Activated CD4-positive, alpha-beta T cell treated with anti-CD3 and anti-CD28 coated beads, Interleukin-2, amount 50 U/mL, for 4 hours (primary cell): ENCODE measurements at places on chromosomes 16 and 17.

DNA sequence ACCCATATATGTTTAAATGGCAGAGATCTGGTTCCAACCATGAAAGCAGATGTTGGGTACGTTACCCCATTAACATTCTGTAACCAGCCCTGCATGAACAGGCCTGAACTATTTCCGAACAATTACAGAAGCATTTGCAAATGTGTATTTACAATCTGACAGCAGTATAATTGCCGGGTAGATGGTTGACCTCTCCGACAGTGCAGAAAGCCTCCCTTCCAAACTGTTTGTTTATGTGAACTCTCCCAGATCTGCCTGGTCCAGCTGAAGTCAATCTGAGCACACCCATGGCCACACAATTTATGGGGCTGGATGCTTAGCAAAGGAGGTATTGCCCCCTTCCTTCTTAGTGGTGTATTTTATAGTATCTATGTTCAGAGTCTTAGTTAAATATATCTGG, 21.8 kb downstream of the NUDT7 start:
- no peak for DNase-seq

- no peak for DNase-seq
Measured at GRCh38 chr17:55690105-55690508, 32.6 kb downstream of the TMEM100 start.

DNA sequence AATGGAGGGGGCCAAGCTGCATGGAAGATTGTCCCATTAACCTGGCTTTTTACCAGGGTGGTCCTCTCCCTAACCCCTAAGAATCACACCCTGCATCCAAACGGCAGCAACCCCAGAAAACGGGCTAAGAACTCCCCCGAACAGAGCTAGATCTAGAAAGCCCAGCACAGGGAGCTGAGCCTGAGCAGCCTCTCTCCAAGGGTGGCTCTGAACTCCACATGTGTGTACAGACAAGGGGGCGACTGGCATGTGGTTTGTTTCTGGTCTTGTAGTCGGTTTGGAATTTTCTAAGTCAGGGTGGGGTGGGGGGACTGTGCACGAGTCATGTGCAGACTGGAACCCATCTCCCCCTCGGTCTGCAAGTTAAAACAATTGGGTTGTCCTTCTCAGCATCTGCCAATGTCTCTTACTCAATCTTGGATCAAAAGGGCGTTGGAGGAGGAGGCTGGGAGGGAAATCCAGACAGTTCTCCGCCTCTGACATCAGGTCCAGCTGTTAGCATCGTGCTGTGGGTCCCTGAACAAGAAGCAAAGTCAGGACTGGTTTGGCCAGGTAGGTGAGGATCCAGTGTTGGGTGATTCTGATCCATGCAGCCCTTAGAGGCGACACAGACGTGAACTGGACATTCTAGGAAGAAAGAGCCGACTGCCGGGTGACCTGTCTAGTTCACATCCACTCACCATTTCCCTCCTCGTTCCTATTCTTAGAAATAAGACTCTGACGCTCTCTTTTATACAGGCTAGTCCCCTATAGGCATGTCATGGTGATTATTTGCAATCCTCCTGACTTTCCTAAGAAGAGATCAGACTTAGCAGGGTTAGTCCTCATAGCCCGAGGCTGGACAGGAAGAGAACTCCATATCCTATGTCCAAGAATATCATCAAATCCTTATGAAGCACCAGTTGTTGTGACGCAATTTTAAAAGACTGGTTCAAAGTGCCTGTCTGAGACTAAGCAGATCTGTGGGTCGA, 381.8 kb downstream of the SOX9 start:
- no peak for DNase-seq

DNA sequence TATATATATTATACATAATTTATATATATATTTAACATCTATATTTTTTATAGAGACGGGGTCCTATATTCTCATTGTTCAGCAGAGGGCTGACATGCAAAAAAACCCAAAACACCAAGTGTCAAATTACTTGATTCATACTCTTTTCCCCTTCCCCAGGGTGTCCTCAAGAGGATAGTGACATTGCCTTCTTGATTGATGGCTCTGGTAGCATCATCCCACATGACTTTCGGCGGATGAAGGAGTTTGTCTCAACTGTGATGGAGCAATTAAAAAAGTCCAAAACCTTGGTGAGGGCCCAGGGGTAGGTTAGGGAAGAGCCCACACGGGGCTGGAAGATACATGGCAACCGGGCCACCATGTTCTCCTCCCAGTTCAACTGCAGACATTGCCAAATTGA, 11.0 kb downstream of the ITGAM start:
- no peak for DNase-seq

DNA sequence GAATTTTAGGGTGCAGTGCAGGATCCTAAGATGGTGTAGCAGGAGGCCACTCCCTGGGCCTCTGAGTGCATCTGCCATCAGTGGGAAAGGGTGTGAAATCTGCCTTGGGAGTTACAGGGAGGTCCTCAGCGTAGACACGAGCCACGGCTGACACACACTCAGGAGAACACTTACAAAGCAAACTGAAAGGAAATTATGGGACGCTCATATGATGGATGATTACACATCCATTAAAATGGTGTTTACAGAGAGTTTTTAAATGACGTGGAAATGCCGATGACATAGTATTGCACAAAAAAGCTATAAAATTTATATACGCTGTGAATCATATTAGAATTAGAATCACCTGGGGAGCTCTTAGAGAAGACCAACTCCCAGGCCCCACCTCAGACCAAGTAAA, 175.2 kb downstream of the CCDC182 start:
- no peak for DNase-seq

DNA sequence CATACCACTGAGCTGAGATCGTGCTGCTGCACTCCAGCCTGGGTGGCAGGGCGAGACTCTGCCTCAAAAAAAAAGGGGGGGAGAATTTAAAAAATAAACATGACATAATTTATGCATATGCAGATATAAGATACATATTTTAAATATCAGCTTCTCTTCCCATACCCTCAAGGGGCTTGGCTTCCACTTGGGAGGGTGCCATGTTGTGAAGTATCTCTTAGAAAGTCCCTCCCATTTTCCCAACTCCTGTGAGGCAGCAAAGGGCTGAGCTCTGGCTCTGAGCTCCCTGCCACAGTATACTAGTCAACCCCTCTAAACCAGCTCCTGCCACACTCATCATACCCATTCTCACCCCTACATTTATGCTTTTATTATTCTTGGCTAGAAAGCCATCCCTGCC, 39.4 kb downstream of the MYH11 start:
- no peak for DNase-seq

DNA sequence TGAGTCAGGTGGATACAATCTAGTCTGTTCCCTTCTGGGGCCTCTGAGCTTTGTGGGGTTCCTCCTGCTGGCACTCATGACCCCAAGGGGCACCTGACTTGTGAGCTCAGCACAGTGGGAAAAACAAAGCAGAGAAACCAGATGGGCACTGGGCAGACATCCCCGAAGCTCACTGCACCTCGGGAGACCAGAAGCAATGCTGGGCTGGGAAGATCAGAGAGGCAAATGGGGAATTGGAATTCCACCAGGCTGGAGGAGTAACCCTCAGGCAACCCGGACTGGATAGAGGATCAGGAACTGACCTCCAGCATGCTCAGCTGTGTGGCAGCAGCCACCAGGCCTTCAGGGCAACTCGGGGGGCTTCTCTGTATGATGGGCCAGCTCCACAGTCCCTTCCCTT, 50.3 kb downstream of the ABCC12 start:
- no peak for DNase-seq

- no peak for DNase-seq
Measured at GRCh38 chr17:82358465-82359350, at the start of gene TEX19. TEX19 (plus strand) TSS chr17:82359247; CDS start chr17:82362151, 2,904 bp downstream.

- DNase-seq, result peak; percentile 83
Measured at GRCh38 chr17:16991349-16992009, 19.6 kb upstream of the TNFRSF13B start.

DNA sequence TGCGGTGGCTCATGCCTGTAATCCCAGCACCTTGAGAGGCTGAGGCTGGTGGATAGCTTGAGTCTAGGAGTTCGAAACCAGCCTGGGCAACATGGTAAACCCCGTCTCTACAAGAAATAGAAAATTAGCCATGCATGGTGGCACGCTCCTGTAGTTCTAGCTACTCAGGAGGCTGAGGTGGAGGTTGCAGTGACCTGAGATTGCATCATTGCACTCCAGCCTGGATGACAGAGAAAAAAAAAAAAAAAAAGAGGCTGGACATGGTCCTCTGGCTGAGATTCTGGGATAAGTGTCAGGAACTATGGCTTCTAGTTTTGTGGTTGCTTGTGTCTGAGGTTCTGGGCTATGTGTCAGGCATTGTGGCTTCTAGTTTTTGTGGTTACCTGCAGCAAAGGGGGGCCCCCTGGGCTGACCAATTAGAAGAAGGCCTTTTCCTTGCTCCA, 7.0 kb downstream of the KSR1 start:
- no peak for DNase-seq

GRCh38 chr17:33438139-33438538, 145.0 kb upstream of the ASIC2 start:
- DNase-seq, result no peak

GRCh38 chr17:50675190-50675589, 32.5 kb downstream of the ANKRD40 start:
- DNase-seq, result no peak

DNA sequence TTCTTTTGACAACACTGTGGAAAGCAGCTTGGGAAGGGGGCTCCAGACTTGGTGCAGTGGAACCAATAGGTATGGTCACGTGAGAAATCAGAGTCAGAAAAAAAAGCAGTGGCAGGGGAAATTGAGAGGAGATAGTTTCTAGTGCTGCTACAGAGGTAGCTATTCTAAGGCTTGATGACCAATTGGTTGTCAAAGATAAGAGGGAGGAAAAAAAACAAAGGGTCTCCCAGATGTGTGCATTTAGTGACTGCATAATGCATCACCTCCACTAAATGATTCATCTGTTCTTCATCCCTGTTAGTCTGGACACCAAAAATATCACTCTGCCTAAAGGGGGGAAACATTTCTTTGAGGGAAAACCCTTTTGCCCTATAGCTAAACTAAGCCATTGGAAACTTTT, 56.5 kb downstream of the PIGL start:
- DNase-seq, result no peak

DNA sequence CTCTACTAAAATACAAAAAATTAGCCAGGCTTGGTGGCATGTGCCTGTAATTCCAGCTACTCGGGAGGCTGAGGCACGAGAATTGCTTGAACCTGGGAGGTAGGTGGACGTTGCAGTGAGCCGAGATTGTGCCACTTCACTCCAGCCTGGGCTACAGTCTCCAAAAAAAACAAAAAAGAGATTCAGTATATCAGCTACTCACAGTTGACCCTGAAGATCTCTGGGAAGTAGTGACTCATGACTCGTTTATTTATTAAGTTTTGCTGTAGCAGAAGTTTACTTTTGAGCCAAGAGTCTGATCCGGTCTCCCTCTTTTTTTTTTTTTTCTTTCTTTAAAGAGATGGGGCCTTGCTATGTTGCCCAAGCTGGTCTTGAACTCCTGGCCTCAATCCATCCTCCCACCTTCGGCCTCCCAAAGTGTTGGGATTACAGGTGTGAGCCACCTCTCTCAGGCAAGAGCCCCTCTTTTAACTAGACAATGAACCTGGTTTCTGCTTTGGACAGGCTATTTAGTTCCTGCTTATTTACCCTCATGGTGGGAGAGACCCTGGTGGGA, 4.4 kb downstream of the MVP start:
- DNase-seq, result no peak

DNA sequence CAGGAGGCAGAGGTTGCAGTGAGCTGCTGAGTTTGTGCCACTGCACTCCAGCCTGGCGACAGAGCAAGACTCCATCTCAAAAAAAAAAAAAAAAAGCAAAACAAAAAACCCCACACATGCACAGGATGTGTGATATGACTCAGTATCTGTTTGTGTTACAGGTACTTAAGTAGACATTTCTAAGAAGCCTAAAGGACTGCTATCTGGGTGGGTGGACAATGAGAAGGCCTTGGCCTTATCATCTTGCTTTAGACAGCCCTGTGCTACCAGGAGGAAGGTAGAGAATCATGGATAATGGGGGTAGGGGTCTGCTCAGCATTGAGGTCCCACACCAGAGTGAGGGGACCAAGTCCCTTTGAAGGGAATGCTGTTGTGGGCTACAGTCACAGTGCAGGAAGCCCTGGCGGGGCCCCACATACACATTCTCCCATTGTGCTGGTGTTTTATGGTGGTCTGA, 26.7 kb downstream of the PLD6 start:
- DNase-seq, result no peak

DNA sequence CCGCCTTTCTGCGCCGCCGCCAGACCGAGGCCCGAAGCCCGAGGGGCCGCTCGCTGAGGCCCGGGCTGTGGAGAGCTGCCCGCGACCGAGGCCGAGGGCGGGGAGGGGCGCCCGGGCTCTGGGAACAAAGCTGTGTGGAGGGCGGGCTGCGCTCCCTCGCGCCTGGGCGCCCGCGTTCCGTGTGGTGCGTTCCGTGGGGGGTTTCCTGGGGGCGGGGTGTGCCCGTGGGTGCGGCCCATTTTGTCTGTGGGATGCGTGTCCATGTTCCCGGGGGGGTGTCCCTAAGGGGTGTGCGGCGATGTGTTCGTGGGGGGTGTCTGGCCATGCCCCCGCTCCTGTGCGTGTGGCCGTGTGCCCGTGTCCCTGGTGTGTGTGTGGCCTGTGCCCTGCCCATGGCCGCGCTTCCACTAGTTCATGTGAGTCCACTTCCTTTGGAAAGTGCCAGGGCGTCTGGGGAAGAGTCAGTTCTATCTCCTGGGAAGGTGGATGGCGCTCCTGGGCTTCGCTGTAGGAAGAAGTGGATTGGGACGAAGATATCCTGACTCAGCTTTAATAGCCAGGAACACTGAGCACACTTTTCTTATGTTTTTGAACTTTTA, 520 bp downstream of the JPT2 start:
- DNase-seq, result peak; percentile 50

DNA sequence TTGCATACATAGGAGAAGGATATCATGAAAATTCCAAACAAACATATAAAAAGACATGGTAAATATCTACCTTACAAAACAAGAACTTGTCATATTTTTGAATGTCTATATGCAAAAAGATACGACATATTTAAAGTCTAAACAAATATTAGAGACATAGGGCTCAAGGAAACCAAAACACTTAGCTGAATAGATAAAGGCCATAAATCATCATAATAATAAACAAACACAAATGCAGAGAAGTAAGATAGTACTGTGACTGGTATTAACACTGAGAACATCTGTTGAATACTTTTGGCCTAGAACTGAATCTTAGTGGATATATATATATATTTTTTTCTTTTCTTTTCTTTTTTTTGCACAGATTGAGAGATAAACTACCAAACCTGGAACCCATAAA, 435.8 kb downstream of the KCNJ18 start:
- no peak for DNase-seq
